ENCODE measurements at places on chromosomes 5 and 9.

- no peak for DNase-seq
Measured at GRCh38 chr9:114383521-114384231, 4.1 kb downstream of the AKNA start.

- DNase-seq, result no peak
Measured at GRCh38 chr5:172953776-172954675, 5.2 kb upstream of the RPL26L1 start.

- DNase-seq, result no peak
Measured at GRCh38 chr5:161924270-161924669, 76.3 kb downstream of the GABRA1 start.

DNA sequence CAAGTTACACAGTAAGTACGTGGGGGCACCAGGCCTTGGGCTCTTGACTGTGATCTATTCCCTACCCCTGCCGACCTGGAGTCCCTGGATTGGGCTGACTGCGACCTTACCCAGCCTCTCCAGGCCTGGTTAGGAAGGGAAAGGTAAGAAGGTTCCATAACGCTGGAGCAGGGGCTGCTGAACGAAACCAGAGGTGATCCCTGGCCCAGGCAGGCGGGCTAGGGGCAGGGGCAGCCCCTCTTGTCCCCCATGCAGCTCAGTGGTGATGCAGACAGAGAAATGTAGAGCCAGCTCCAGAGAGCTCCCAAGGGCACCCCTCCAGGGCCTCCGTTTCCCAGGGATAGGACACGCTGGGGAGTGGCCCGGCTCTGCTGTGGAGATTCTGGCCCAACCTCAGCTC lies 14.1 kb downstream of the PRRX2 start:
- DNase-seq, result no peak

GRCh38 chr5:172497591-172498255 lies 43.4 kb upstream of the SH3PXD2B start:
- DNase-seq, result no peak

GRCh38 chr9:105290954-105291353 lies 46.5 kb downstream of the SLC44A1 start:
- DNase-seq, result no peak

DNA sequence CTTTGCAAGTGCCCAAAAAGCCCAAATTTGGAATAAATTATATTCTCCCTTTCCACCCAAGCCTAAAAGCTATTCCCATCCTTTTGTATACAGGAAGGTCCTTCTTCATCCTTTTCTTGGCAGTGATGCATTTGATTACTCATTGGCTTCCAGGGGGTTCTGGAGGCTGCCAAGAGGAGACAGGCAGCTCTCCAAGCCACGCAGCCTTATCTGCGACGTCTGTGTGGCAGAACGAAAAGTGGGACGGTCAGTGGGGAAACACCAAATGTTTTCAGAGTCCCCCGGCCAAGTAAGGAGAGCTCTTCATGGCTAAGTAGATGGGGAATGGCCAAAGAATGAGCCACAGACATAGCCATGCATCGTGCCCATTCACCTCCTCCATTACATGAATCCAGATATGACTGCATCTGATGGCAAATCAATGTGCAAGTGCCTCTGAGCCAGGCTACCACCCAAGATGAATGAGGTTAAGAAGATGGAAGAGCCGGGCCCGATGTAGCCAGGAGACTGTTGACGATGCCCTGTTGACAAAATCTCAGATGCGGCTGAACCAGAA lies 12.1 kb downstream of the ADAM19 start:
- no peak for DNase-seq

GRCh38 chr9:8963885-8964284 lies 1164.3 kb upstream of the DMAC1 start:
- DNase-seq, result no peak

DNA sequence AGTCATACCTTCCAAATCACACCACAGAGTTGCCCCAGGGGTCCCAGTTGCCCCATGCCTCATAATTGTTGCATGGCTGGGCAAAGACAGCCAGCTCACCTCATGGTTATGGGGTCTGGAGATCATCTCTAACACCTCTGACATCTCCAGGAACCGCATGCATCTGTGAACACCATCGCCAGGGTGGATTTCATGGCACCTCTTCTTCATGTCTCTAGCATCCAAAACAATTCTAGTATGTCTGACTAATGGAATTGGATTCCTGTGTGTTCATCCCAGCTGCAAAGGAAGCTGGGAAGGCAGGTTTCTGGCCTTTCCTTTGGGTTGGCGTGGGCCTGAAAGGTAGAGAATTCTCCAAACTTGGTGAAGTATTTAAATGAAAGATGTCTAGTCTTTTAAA lies 122.3 kb upstream of the ABCA1 start:
- DNase-seq, result no peak

- DNase-seq, result no peak
Measured at GRCh38 chr5:168765551-168766425, 186.6 kb upstream of the PANK3 start.

DNA sequence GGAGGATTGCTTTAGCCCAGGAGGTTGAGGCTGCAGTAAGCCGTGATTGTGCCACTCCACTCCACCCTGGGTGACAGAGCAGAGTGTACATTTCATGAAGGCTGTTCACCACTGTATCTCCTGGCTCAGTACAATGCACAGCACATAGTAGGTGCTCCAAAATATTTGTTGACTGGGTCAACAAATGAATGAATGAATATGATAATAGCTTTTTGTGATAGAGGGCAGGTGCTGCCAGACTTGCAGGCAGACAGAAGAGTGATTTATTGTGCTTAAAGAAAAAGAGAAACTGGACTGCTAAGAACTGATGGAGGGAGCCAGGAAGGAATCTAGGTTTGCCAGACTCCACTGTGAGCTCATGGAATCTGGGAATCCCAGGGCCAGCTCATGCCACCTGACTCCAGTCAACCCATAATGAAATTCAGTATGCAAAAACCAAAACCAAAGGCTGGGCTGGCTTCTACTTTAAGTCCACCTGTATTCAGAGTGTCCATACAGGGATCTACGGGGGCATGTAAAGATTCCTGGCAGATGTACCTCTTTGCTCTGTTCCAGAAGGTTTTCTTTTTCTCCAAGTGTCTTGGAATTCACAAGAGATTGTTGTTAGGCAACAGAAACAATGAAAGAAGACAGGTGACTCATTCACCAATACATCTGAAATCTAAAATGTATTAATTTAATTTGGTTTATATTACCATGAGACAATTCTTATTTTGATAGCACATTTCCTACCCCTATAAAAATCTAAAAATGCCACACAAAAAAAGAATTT lies 15.5 kb upstream of the CTNNA1 start:
- no peak for DNase-seq

DNA sequence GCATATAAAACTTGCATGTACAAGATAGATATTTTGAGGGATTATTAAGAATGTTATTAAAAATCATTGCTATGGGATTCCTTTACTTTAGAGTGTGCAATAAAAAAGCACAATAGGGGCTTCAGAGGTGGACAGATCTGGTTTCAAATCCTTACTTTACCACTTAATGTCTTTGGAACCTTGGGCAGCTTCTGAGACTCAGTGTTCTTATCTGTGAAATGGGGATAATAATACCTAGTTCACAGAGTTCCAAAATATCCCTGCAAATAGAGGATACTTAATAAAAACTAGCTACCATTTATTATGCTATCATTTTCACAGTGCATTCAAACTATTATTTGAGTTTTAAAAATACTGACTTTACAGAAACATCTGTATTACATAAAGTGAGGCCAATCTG lies 23.3 kb upstream of the PANK3 start:
- DNase-seq, result no peak

GRCh38 chr5:64690417-64691151 lies at the start of gene SHISAL2B:
Gene SHISAL2B (plus strand): TSS chr5:64690503. CDS start chr5:64690624, 121 bp downstream.
- no peak for DNase-seq

- no peak for DNase-seq
Measured at GRCh38 chr5:31886206-31886605, 247.3 kb downstream of the PDZD2 start.

DNA sequence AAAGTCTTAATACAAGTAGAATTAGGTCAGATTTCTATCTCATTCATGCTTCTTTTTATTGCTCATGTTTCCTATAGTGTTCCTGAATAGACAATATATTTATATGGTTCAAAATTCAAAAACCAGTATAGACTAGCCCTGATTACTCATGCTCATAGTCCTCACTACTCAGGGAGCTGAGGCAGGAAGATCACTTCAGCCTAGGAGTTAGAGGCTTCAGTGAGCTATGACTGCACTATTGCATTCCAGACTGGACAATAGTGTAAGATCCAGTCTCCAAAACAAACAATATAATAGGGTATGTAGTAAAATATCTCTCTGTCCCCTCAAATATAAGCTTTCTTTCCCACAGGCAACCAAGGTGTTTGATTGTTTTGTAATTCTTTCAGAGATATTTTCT lies 2.4 kb downstream of the ANKRD31 start:
- DNase-seq, result no peak

GRCh38 chr9:70134360-70134759 lies 90.7 kb downstream of the MAMDC2 start:
- no peak for DNase-seq

DNA sequence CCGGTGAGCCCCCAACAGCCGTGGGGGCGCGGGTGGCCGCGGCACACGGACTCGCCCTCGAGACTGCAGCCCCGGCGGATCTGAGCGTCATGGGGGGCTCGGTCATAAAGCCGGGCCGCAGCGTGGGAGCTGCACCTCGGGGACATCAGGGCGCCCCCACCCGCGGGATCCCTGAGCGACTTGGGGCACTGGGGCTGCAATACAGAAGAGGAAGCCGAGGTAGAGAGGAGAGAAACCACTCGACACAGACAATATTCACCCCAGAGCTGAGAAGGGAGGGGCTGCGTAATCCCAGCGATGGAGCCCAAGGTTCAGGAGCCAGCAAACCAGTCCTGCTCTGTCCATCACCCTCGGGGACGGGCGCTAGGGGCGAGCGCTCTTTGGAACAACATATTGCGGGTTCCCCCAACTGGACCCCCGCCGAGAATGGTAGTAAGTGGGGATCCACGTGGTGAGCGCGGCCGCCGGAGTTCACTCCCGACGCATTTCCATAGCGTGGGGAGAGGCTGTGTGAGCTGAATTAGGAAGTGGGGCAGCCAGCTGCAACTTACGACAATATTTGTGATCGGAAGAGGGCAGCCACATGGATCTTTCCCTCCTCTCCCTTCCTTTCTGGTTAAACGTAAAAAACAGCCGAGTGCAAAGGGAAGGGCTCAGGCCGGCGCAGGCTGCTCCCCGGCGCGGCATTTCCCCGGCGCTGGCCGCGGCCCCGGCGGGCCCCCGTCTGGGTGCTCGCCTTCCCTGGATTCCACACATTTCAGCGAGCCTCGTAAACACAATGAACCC lies 9.9 kb downstream of the PTCH1 start:
- DNase-seq, result no peak

DNA sequence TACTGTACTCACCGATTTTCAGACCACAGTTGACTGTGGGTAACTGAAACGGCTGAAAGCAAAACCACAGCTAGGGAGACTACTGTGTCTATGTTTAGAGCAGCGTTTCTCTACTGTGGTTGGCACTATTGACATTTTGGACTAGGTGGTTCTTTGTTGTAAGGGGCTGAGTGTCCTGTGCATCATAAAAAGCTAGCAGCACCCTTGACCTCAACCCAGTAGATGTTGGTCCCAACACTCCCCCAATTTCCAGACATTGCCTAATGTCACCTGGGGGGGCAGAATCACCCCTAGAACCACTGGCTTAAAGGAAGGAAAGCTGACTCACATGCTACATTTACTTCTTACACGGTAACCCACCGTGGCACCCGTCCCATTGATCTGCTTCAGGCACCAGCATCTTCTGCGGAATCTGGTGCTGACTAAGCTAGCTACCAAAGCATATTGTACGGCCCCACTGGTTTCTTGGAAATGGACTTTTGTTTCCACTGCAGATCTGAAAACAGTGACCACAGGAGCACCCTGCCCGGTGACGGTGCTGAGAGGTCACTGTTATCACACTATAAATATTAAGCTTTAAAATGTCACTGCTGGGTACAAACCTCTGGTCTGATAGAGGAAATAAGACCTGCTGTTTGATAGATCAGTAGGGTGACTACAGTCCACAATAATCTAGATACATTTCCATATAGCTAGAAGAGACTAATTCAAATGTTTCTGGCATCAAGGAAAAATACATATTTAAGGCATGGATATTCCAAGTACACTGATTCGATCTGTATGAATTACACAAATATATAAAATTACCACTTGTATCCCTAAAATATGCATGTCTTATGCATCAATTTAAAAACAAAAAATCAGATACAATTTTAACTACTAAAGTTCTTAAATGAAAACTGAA lies 151.4 kb downstream of the HSD17B3 start:
- no peak for DNase-seq

- no peak for DNase-seq
Measured at GRCh38 chr9:14428781-14429230, 114.9 kb upstream of the NFIB start.

- DNase-seq, result no peak
Measured at GRCh38 chr5:150066901-150067396, 19.4 kb downstream of the CSF1R start.

DNA sequence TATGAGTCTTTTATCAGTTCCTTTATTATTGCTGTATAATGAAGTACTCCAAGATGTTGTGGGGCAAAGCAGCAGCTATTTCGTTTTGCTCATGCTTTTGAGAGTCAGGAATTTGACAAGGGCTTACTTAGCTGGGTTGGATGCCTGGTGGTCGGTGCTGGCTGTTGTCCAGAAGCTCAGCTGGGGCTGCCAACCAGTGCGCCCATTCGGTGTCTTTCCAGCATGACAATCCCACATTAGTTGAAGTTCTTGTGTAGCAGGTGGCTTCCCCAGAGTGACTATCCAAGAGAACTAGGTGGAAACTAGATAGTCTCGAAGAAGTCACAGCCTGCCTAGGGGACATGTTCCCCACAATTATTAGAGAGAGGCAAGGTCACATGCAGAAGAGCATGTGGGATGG lies 3.4 kb upstream of the FLT4 start:
- DNase-seq, result no peak

DNA sequence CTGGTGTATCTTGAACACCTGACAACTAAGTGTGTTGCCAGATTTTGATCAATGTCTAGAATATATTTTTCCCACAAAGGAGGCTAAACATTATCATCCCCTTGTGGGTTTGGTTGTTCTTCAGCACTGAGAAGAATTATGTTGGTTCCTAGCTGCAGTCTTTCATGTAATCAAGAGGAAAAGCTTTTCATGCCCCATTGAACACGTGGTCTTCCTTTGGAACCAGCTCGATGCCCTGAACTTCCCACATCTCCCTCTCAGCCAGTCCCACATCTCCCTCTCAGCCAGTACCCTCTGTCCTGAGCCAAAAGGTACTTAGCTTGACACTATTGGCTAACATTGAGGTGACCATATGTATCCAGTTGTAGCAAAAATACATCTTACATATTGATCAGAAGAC lies 36.7 kb upstream of the ZSWIM6 start:
- DNase-seq, result no peak

GRCh38 chr9:33465596-33466564 lies 7.8 kb downstream of the NOL6 start:
- no peak for DNase-seq

GRCh38 chr5:132315529-132316067 lies 21.4 kb downstream of the SLC22A4 start:
- no peak for DNase-seq
